Diencephalon (tissue), 1 donor: ENCODE measurements at places on chromosomes 7 and 10. TPM values are rescaled to one million over a fixed set of nuclear protein-coding genes. Genes with fewer than 3 reads are reported as not detected.

Gene POLR2J2
- 5.3 TPM for total RNA-seq

Gene EGR2
- total RNA-seq = 1.2 TPM

Gene ODAD2
- total RNA-seq = 5.5 TPM

Gene PHKG1
- 7.2 TPM for total RNA-seq

Gene NMT2
- 38.1 TPM for total RNA-seq

Gene PRPS1L1
- not detected for total RNA-seq

Gene ZKSCAN1
- total RNA-seq = 78.9 TPM

Gene ANK3
- total RNA-seq = 291 TPM

Gene ACTL6B
- 90.4 TPM for total RNA-seq

Gene IFIT2
- total RNA-seq = 11.1 TPM

Gene ZC3HAV1
- total RNA-seq = 9.5 TPM

Gene GSTO2
- total RNA-seq = 6.7 TPM

Gene SHH
- total RNA-seq = 8.5 TPM

Gene KIN
- 11.1 TPM for total RNA-seq

Gene LBX1
- total RNA-seq = not detected

Gene UFSP1
- total RNA-seq = 3.7 TPM

Gene INMT
- 0.23 TPM for total RNA-seq

Gene PIK3AP1
- 9.7 TPM for total RNA-seq

Gene C10orf53
- total RNA-seq = not detected
